ENCODE measurements at places on chromosomes 12 and 14.

DNA sequence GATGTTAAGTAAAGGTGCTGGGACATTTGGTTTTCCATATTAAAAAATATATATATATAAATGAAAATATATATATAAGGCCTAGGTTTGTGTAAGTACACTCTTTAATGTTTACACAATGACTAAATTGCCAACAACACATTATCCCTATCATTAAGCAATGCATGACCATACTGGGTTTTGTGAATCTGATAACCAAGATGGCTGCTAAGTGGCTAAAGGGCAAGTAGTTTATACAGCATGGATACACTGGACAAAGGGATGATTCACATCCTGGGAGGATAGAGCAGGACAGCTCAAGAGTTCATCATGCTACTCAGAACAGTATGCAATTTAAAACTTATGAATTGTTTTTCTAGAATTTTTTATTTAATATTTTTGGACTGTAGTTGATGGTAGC lies 89.3 kb downstream of the FIGNL2 start:
- DNase-seq, result no peak

GRCh38 chr14:63770187-63770807 lies 42.4 kb upstream of the SGPP1 start:
- no peak for DNase-seq

DNA sequence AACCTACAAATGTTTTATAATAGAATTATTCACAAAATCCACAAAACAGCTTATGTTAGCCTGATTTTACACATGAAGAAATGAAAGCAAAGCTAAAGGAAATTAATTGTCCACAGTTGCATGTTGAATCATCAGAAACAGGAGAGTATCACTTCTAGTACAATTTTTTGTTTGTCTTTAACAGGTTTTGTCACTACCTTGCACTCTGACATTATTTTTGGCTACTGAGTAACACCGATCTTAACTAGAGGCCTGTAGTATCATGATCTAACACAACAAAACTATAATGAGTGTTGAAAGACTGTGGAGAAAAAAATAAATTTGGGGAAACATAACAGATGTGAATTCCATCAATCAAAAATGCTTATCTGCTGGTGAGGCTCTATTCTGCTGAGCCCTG lies 60.1 kb downstream of the TAOK3 start:
- no peak for DNase-seq

DNA sequence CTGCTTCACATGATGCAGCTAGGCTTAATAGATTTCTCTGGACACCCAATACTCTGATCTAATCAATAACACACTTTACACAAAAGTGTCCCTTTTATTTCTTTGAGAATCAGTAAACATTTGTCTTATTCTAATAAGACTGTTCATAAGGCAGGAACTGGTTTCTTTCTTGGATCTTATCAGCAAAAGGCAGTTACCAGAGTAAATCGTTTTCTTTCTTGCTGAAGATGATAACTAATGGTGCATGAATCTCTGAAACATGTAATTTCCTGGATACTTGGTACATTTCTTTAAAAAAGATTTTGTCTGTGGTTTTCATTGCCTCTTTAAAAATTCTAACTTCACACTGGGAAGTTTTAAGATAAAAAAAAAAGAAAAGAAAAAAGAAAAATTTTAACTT lies 39.6 kb downstream of the WIF1 start:
- DNase-seq, result no peak

GRCh38 chr12:68207276-68207675 lies 18.3 kb downstream of the IL26 start:
- no peak for DNase-seq

- DNase-seq, result no peak
Observed at GRCh38 chr12:63843254-63843720, 1.2 kb upstream of the SRGAP1 start.

DNA sequence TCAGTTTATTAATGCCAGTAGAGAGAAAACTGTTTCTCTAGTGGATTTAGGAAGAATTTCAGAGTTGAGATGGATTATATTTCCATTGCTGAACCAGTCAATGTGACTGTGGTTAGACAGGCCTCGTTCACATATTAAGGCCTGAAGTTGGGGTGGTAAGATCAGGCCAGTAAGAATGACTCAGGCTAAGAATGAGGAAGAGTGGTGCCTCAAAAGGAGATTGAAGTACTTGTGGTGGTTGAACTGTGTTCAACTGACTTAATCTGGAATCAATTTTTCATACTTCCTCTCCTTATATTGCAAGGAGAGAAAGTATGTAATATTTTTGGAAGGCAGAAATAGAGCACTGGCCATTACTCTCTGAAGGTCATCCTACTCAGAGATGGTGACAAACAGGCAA lies 37.8 kb upstream of the ATF7IP start:
- no peak for DNase-seq

DNA sequence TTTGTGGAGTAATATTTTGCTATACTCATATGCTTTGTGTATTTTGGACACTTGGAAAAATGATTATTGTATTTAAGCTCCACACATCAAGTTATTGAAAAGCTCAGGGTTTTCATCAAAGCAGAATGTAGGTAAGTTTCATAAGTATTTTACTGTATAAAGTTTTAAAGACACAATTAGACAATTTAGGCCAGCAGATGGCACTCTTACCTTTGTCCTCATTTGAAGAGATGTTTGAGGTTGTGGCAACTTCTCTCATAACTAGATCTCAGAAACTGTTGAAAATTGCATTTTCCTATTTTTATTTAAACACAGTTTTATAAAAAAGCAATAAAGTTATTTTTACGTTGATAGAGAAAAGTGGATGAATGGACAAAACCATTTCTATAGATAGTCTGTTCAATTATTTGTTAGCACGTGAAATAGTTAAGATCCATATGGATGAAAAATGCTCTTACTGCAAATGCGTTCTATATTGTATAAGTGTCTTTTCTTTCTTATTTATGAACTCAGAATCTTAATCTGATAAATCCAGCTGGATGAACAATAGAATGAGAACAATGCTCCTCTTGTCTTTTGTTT lies 300.0 kb downstream of the AEBP2 start:
- DNase-seq, result no peak

GRCh38 chr12:106288101-106288493 lies 14.4 kb upstream of the TCP11L2 start:
- no peak for DNase-seq

GRCh38 chr12:49093792-49094159 lies 825 bp downstream of the DHH start:
- DNase-seq, result no peak

All from cortex of kidney (tissue), 1 donor.